ENCODE measurements at places on chromosomes 7 and 10.

GRCh38 chr7:135201350-135201749 is 10.0 kb downstream of the WDR91 start:
- no peak for DNase-seq

DNA sequence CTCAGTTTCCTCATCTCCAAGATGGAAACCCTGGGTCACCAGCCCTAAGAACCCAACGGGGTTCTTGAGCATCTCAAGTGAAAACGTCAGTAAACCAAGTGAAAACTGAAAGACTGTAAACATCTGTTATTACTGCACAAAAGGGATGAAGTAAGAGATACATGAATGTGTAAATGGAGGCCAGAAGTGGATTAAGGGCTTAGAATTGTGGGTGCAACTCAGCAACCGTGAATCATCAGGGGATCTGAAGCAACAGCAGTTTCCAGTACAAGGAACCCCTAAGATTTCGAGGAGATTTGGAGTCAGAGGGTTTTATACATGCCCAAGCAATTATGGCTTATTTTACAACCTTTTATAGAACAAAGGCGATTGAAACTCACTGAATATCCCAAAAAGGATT is 95.7 kb upstream of the SVIL start:
- no peak for DNase-seq

- DNase-seq = no peak
Measured at GRCh38 chr7:81473236-81473635, 296.6 kb downstream of the HGF start.

- no peak for DNase-seq
Measured at GRCh38 chr7:66237906-66238772, 33.0 kb downstream of the TPST1 start.

GRCh38 chr7:138328215-138328614 is 131.8 kb upstream of the TRIM24 start:
- no peak for DNase-seq

DNA sequence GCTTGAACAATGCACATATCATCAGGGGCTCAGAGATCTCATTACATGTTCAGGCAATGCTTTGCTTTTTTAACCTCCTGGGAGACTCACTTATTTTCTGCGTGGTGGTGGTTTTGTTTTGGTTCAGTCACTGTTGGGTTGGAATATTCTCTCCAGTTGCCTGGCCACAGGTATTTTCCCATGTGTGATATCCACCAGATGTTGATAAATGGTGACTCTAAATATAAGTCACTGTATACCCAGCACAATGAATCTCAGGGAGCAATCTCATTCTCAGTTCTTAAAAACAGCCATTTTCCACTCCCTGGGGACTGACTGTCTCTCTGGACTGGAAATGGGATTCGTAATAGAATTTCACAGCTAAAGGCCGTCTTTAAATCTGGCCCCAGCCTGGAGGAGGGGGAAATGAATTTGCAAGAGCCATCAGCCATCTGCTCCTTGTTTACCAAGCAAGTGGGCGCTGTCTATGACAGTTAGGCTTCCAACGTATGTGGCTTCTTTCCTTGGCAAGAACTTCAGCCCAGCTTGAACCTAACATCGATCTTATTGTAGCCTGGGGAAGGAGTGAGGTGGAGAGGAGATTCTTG is 1106.2 kb downstream of the NRG3 start:
- no peak for DNase-seq

GRCh38 chr7:18390535-18390907 is 105.0 kb upstream of the HDAC9 start:
- DNase-seq = no peak

DNA sequence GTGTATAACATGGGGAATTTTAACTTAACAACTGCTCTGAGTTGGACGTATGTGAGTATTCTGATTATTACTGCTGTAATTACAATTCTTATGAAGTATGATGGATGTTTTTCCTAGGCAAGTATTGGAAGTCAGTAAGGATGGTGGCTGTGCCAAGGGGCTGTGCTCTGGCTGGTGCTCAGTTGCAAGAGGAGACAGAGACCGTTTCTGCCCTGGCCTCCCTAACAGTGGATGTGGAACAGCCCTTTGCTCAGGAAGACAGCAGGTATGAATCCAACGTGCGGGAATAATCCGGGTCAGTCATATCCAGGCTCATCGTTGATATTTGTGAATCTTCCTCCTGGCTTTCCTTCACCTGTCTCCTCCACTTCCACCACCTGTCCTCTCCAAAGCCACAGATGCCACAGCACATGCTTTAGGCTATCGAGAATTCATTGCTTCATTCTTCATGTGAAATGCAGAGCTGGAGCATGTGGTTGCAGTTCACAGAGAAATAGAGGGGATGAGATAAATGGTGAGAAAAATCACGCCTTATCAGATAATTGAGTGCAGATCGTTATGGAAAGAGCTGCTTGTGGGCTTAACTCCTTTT is 141.7 kb downstream of the TWIST1 start:
- no peak for DNase-seq

GRCh38 chr7:22932896-22933295 is 81.0 kb downstream of the HYCC1 start:
- DNase-seq = no peak

- no peak for DNase-seq
Measured at GRCh38 chr10:12018438-12019282, 23.9 kb downstream of the UPF2 start.

GRCh38 chr10:43141421-43141820 is 3.2 kb downstream of the CSGALNACT2 start:
- no peak for DNase-seq

DNA sequence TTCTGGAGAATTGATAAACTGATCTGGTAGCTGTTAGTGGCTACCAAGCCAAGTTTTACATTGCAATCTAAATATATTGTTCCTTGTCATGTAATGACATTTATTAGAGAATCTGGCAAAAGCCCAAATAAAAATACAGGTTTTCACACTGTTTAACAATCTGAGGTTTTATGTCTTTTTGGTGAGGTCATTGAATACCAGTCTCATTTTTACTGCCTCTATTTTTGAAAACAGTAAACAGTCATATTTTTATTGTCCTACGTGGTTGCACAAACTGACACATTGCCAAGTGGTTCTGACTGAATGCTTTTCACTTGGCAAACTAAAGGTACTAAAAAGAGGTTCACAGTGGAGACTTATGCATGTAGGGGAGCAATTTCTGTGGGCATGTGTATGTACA is 157.5 kb downstream of the PRKG1 start:
- no peak for DNase-seq

DNA sequence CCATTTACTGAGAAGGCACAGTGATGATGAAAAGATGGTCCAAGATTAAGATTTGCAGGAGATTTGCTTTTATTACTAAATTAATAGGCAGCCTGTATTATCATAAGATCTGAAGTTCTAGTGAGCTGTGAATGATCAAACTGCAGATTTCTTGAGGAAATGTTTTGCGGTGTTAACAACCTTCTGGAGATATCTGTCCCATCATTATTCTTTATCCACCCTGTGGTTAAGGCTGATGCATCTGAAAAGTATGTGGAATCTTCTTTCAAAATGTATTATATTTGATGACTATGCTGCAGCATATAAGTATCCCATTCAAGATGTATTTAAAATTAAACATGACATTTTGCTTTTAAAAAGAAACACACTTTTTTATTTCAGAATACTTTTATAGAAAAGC is 150.3 kb downstream of the POLR1F start:
- no peak for DNase-seq

DNA sequence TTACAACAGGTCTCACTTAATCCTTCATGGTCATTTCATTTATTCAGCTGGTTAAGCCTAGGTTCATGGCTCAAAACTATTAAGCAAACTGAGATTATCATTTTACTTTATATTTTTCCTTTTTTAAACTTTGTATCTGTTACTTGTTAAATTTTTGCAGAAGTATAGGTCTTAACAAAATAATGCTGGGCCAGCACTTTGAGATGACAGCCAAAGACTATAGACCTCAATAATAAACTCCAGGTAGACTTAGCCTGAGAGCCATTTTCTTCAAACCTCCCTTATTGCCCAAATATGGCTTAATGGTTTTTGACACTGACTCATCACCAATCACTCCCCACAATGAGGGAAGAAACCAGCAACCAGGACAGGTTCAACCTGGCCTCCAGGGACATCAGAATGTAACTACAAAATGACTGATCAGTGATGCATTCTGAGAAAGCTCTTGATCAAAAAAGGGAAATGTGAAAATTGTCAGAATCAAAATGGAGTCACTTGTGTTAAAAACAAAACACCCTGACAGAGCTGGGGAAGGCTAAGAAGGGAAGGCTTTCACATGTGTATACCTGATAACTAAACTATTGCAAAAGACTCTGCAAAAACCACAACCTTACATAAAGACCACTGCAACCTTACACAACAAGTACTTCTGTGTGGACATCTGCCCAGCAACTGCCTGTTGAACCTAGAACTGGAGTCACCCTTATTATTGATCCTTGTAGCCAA is 2.1 kb upstream of the CCDC126 start:
- DNase-seq = no peak

DNA sequence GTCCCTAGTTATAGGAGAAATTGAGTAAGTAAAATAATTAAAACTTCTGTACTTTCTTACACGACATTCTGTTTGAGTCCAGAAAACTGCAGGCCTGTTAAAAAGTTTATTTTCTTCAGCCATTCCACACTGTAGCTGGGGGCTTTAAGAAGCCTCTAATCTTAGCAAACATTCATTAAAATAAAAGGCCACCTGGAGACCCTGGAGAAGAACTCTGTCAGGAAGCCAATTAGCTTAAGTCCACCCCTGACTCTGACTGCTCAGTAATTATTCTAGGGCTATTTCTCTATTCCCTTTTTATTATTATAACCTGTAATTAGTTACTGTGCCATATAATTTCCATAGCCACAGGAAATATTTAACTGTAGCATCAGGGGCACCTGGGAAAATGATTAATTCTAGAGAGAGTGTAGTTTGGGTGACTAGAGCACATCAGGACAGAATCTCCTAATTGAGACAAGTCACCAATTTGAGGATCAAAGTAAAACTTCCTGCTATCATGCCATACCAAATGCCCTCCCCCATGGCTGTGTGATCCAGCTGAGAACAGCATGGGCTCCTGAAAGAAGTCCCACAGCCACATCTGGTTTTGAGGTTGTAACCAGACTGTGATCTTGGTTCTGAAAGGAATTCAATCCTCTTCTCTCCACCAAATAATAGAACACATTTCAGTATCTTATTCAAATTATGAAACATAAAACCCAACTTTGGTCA is 1302.3 kb downstream of the XPNPEP1 start:
- no peak for DNase-seq

DNA sequence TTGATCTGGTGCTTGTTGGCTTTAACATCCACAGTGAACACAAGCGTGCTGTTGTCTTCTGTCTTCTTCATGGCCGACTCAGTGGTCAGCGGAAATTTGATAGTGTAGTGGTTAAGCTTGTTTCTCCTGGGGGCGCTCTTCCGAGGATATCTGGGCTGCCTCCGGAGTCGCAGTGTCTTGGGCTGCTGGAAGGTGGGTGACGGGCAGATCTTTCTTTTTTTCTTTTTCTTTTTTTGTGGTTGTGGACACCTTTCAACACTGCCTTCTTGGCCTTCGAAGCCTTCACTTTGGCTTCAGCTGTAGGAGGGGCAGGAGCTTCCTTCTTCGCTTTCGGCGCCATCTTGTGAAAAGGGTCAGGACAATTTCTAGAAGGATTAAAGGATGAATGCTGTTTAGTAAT is 23.8 kb upstream of the RPA3 start:
- DNase-seq = no peak

- no peak for DNase-seq
Measured at GRCh38 chr7:30983914-30984247, 20.1 kb downstream of the GHRHR start.

DNA sequence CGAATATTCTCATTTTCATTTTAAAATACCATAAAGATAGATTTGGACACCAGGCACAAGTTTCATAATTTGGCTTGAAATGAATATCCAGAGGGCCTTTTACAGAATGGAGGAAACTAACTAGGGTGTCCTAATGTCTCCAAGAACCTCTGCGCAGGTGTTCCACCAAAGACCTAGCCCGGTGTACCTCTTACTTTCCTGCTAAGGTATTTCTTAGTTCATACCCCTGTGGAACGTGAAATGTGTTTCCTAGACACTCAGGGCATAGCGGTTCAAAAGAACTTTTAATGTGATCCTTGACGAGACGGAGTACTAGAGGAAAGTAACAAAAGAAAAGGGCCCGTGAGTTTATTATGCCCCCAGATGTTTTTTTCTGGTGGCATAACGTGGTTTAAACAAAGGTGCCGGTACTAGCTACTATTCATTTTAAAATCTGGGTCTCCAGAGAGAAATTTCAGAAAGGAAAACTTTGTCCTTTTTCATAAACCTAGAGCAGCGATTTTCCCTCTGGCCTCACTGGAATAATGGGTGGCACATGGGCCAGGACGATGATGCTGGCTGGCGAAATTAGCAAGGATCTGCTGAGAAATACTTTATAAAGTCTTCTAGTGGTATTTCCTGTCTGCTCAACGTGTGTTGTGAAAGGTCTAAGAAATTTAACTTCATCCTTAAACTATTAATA is 1.4 kb downstream of the APBB1IP start:
- DNase-seq = no peak

- no peak for DNase-seq
Measured at GRCh38 chr7:98352621-98353020, 48.3 kb downstream of the BAIAP2L1 start.

- DNase-seq = no peak
Measured at GRCh38 chr10:62121187-62121530, 147.5 kb downstream of the RTKN2 start.

All from NCI-H1092 (cell line).